ENCODE measurements at places on chromosomes 6 and 20. TPM values are rescaled to one million over a fixed set of nuclear protein-coding genes. Genes with fewer than 3 reads are reported as not detected.

GRCh38 chr6:33279257-33279695 lies 2.4 kb downstream of the B3GALT4 start:
- DNase-seq = no peak

The ME1 gene
- total RNA-seq = not detected

- peak; percentile 30 for DNase-seq
Measured at GRCh38 chr6:116847227-116847626, 18.3 kb upstream of the GPRC6A start.

The BMP7 gene
- total RNA-seq = 3.7 TPM

DNA sequence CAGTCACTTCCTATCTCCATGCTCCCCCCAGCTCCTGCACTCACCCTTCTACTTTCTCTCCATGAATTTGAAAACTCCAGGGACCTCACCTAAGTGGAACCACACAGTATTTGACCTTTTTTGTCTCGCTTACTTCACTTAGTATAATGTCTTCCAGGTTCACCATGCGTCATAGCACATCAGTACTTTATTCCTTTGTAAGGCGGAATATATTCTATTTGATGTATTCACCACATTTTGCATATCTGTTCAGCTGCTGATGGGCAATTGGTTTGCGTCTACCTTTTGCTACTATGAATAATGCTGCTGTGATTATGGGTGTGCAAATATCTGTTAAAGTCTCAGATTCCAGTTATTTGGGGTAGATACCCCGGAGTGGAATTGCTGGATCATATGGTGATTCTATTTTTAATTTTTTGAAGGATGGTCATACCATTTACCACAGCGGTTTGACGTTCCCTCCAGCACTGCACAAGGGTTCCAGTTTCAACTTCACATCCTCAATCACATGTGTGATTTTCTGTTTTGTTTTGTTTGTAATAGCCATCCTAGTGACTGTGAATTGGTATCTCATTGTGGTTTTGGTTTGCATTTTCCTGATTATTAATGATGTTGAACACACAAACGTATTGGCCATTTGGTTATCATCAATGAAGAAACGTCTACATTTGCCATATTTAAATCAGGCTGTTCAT lies 20.3 kb upstream of the SYNDIG1 start:
- DNase-seq = no peak

DNA sequence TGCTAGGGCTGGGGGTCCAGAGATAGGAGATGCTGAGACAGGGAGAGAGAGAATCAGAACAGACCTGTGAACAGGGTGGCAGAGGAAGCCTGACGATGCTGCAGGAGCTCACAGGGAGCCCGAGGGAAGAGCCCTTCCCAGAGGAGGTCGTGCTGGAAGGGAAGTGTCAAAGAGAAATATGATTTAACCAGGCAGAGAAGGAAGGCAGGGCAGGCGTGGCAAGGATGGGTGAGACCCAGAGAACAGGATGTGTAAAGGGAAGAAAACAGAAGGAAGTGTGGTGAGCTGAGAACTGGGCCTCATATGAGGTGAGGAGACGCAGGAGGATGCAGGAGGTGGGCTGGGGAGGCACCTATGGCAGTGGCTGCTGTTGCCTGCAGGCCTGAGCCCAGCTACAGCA lies 105.6 kb downstream of the ZDHHC14 start:
- peak; percentile 20 for DNase-seq

DNA sequence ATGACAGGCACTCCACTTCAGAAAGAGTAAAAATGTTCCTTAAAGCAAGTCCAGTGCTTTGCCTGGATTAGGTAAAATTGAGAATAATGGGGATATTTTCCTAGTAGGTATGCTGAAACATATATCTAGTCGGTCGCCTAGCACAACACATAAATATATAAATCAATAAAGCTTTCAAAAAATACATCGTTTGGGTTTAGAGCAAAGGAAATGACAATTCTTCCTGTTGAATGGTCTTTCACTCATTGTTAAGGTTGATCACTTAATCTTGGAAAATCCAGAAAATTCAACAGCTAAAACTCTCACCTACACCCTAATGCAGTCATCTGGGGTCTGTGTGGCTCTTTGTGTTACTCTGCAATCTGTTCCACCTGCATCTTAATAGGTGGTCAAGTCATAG lies 13.9 kb downstream of the HAO1 start:
- DNase-seq = no peak

- no peak for DNase-seq
Measured at GRCh38 chr6:126530775-126531174, 190.9 kb downstream of the CENPW start.

GRCh38 chr6:134703206-134703605 lies 246.7 kb downstream of the ALDH8A1 start:
- DNase-seq = no peak

DNA sequence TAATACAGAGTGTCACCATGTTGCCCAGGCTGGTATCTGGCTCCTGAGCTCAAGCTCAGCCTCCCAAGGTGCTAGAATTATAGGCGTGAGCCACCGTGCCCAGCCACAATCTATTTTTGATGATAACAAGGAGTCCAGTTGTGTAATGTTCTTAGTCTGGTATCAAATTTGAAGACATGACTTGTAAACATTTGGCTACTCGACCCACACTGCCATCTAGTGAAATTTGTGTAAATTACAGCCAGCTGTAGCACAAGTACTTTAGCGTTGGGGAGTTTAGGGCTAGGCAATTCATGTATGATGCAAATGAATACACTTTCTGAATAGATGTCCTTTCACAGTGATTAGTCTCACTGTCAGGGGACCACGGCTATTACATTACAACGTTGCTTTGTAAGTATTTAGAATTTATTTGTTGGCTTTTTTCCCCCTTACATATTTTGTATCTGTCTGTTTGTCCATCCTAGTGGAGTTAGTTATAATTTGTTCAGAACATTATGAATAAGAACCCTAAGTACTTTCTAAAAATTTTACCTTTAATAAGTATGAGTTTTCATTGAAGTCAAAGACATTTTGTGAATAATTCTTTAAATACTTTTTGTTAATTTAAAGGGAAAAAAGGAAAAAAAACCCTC lies 139.7 kb downstream of the PRDM13 start:
- peak; percentile 69 for DNase-seq

DNA sequence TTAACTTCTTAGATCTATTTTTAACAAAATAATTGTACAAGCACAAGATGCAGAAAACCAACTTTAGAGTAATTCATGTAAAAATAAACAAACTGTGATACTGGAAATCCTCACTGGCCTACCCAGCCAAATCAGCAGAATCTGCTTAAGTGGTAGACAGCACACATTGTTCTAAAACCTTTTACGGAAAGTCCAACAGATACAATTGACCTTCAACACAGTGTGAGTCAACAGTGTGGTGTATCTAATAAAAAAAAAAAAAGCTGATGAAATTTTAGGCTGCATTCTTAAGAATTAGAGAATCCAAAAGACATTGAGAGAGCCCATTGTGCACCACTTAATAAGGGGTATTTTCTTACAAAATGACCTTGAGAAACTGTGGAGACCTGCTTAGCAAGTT lies 174.5 kb downstream of the COL21A1 start:
- no peak for DNase-seq

- DNase-seq = no peak
Measured at GRCh38 chr6:154653385-154653784, 79.8 kb upstream of the SCAF8 start.

Data from OCI-LY7 (cell line).